Left lung (tissue), 14 donors: ENCODE measurements at places on chromosomes 5 and 9.

DNA sequence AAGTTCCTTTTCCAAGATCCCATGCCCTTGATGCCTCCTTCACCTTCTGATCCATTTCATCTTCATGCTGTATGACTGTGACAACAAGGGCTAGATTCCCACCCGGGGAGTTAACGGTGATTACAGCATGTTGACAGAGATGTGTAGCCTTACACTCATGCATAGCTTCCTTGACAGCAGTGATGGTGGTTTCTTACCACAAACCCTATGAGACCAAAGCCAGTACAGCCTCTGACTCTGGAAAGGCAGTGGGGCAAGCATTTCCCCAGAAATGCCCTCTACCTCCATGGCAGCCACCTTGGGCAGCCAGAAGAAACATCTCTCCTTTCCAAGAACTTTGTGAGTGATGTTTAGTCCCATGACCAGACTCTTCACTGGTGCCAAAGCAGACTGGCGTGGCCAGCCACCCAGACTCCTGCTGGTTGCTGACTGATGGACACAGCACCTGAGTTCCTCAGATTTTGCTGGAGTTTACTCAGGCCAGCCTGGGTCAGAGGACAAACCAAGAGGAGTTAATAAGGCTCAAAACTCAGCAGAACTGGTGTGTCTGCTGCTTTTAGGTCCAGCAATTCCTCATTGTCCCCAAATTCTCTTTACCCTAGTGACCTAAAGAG is 199.7 kb upstream of the SLC27A6 start:
- H3K4me3 ChIP-seq = no peak overlapping the region
- DNase-seq = no peak
- no peaks in the 10 kb centered on the region for H3K4me1 ChIP-seq
- H3K27me3 ChIP-seq = no peaks in the 10 kb centered on the region
- H3K27ac ChIP-seq = no peak overlapping the region

DNA sequence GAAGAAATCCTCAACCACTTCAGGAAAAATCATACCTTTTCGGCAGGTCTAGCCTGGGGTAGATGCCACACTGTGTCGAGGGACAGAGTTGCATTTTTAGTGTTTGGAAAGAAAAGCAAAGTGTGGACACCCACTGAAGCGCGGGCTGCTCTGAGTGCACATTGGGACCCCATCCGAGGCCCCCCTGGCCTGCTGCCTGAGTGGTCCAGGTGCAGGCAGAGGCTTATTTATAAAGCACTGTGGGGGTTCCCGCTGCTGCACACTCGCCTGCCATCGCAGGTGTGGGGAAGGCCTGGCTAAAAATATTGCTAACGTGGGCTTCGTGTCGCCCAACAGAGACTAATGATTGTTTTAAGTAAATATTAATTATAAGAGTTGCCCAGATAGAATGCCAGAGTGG is 119.4 kb downstream of the CRB2 start:
- no peak for DNase-seq
- H3K4me1 ChIP-seq = no peaks in the 10 kb centered on the region
- no peaks in the 10 kb centered on the region for H3K36me3 ChIP-seq
- no peak overlapping the region for H3K27ac ChIP-seq

DNA sequence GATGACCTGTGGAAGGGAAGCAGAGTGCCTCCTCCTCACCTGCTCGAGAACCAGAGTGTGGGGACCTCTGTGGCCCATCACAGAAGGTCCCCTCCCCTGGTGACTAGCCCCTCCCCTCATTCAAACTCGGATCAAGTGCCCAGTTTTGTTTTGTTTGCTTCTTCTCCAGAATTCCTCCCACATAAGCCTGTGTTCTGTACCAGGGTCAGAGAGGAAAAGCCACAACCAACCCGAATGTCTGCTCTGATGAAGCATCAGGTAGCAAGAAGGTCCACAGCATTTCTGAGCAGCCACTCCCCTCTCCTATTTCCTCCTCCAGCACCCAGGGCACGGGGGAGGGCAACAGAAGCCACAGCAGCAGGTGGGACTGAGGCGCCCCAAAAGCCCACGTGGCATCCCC is 58.2 kb downstream of the HSD17B3 start:
- no peaks in the 10 kb centered on the region for H3K36me3 ChIP-seq
- DNase-seq = no peak
- no peaks in the 10 kb centered on the region for H3K4me1 ChIP-seq
- H3K27ac ChIP-seq = no peak overlapping the region
- H3K27me3 ChIP-seq = no peaks in the 10 kb centered on the region
- H3K4me3 ChIP-seq = no peak overlapping the region

- H3K27ac ChIP-seq = no peak overlapping the region
- no peak for DNase-seq
- H3K36me3 ChIP-seq = no peaks in the 10 kb centered on the region
- no peaks in the 10 kb centered on the region for H3K4me1 ChIP-seq
- no peak overlapping the region for H3K4me3 ChIP-seq
- H3K27me3 ChIP-seq = no peaks in the 10 kb centered on the region
Observed at GRCh38 chr5:149818116-149818515, 88.0 kb downstream of the PPARGC1B start.

GRCh38 chr9:107438211-107439031 is 51.1 kb downstream of the KLF4 start:
- H3K27ac ChIP-seq = no peak overlapping the region
- no peak overlapping the region for H3K4me3 ChIP-seq
- DNase-seq = no peak
- no peaks in the 10 kb centered on the region for H3K4me1 ChIP-seq

DNA sequence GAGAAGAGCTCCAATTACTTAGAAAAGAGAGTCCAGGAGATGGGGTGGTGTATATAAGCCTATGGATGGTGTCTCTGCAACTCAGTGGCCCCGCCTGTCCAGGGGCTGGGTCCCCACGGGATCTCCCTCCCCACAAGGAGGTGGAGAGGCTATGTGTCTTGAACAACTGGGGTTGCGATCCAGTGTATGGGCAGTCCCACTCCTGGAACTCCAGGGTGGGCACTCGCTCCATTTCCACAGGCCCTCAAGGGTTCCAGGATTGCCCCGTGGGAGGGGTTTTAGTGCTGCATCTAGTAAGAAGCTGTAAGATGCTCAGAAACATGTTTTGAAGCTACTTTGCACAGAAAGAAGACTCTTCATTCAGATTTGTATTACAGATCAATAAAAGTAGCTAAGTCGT is 558 bp upstream of the SMAD5 start:
- no peak for DNase-seq
- H3K4me3 ChIP-seq = peak overlapping the region; percentile 90
- peak overlapping the region; percentile 95 for H3K27ac ChIP-seq
- no peaks in the 10 kb centered on the region for H3K36me3 ChIP-seq
- no peaks in the 10 kb centered on the region for H3K27me3 ChIP-seq

- no peaks in the 10 kb centered on the region for H3K27me3 ChIP-seq
- no peak overlapping the region for H3K4me3 ChIP-seq
- peaks cover 4% of the 10 kb centered on the region for H3K4me1 ChIP-seq
- H3K36me3 ChIP-seq = peaks cover 11% of the 10 kb centered on the region
Observed at GRCh38 chr9:81599837-81600236, 89.5 kb downstream of the TLE1 start.

- H3K4me1 ChIP-seq = peaks cover 32% of the 10 kb centered on the region
- H3K36me3 ChIP-seq = peaks cover 24% of the 10 kb centered on the region
- H3K27me3 ChIP-seq = no peaks in the 10 kb centered on the region
- no peak overlapping the region for H3K27ac ChIP-seq
- no peak for DNase-seq
Observed at GRCh38 chr5:40738502-40738901, 17.3 kb downstream of the TTC33 start.

GRCh38 chr9:70625078-70625477 is 210.6 kb upstream of the KLF9 start:
- no peak for DNase-seq
- no peak overlapping the region for H3K4me3 ChIP-seq
- no peaks in the 10 kb centered on the region for H3K27me3 ChIP-seq
- H3K4me1 ChIP-seq = no peaks in the 10 kb centered on the region
- no peak overlapping the region for H3K27ac ChIP-seq

DNA sequence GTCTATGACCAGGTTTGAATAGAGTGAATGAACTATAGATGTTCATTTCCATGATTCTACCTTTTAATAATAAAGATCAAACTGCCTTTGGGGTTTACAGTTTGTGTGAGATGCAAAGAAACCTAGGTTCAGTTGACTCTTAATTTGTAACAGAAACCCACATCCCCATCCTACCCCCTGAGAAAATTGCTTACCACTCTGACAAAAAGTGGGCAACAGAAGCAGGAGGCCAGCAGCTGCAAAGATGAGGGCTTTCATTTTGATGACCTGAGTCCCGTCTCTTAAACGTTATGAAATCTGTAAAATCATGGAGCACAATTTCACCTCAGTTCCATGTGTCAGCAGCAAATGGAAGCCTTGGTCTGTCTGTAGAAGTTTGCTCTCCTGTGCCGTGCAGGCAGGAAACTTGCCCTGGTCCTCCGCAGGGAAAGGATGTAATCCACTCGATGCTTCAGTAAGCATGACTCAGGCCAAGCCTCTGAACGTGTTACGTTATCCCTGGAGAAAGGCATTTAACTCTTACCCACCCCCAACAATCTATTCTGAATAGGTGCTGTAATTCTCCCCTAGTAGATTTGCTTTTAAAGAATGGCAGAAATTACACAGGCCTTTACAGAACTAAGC is at the start of gene F2RL2:
F2RL2 (minus strand) TSS at position 431 of the 624 bp plus-strand sequence; CDS start at position 258, 173 bp downstream.
- no peak within 1 kb of the TSS for H3K4me3 ChIP-seq
- no peaks in the 10 kb centered on the region for H3K27me3 ChIP-seq
- H3K4me1 ChIP-seq = no peaks in the 10 kb centered on the region
- H3K36me3 ChIP-seq = no peaks in the 10 kb centered on the region
- no peak for DNase-seq
- no peak within 1 kb of the TSS for H3K27ac ChIP-seq

DNA sequence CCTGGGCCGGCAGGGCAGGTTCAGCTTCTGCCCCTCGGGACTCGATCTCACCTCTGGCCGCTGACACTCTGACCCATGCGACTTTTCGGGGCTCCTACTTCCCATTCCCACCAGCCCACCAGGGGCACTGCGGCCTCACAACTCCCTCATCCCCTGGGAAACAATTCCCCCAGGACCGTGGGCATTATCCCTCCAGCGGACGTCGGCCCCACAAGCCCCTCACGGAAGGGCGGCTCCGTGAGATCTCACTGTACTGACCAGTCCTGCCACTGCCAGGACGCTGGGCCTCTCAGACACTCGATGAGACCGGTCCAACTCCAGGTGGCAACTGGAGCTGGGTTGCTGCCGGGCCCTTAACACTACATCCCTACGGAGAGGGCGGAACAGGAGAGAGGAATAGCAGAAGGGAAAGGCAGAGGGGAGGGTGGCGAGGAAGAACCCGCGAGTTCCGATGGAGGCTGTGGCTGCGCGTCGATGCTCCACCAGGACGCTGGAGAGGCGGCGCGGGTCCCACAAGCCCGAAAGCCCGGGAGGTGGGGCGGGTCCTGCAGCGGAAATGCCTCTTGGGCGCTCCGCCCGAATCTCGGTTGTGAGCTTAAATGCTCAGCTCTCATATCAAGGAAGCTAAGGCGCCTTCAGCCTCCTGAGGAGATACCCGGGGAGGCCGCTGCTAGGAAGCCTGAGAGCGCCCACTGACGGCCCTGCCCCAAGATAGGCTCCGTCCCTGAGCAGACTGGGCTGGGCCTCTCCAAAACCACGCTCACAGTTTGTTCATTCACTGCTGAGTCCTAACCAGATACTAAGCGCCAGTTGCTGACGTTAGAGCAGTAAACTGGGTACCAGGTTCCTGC is 36.3 kb downstream of the VCP start:
- H3K27me3 ChIP-seq = no peaks in the 10 kb centered on the region
- no peak overlapping the region for H3K27ac ChIP-seq
- peak; percentile 61 for DNase-seq
- peaks cover 7% of the 10 kb centered on the region for H3K36me3 ChIP-seq
- H3K4me3 ChIP-seq = peak overlapping the region; percentile 31
- peaks cover 5% of the 10 kb centered on the region for H3K4me1 ChIP-seq

GRCh38 chr5:159458217-159458711 is 128.0 kb upstream of the IL12B start:
- H3K36me3 ChIP-seq = no peaks in the 10 kb centered on the region
- no peak overlapping the region for H3K27ac ChIP-seq
- H3K4me3 ChIP-seq = no peak overlapping the region
- DNase-seq = no peak
- H3K4me1 ChIP-seq = peaks cover 5% of the 10 kb centered on the region
- no peaks in the 10 kb centered on the region for H3K27me3 ChIP-seq

GRCh38 chr9:110638381-110638954 is 30.1 kb upstream of the MUSK start:
- H3K4me3 ChIP-seq = no peak overlapping the region
- no peaks in the 10 kb centered on the region for H3K36me3 ChIP-seq
- no peak overlapping the region for H3K27ac ChIP-seq

GRCh38 chr5:130102375-130102774 is 198.1 kb downstream of the CHSY3 start:
- no peak overlapping the region for H3K27ac ChIP-seq
- no peak for DNase-seq
- no peaks in the 10 kb centered on the region for H3K36me3 ChIP-seq
- H3K27me3 ChIP-seq = no peaks in the 10 kb centered on the region
- H3K4me3 ChIP-seq = no peak overlapping the region

- H3K4me1 ChIP-seq = no peaks in the 10 kb centered on the region
- H3K27ac ChIP-seq = no peak overlapping the region
- no peaks in the 10 kb centered on the region for H3K36me3 ChIP-seq
- no peaks in the 10 kb centered on the region for H3K27me3 ChIP-seq
- no peak overlapping the region for H3K4me3 ChIP-seq
- DNase-seq = no peak
Observed at GRCh38 chr5:169762338-169763095, 125.4 kb downstream of the DOCK2 start.

GRCh38 chr9:12133416-12133815 is 559.8 kb upstream of the TYRP1 start:
- no peaks in the 10 kb centered on the region for H3K36me3 ChIP-seq
- H3K4me3 ChIP-seq = no peak overlapping the region
- no peaks in the 10 kb centered on the region for H3K4me1 ChIP-seq

DNA sequence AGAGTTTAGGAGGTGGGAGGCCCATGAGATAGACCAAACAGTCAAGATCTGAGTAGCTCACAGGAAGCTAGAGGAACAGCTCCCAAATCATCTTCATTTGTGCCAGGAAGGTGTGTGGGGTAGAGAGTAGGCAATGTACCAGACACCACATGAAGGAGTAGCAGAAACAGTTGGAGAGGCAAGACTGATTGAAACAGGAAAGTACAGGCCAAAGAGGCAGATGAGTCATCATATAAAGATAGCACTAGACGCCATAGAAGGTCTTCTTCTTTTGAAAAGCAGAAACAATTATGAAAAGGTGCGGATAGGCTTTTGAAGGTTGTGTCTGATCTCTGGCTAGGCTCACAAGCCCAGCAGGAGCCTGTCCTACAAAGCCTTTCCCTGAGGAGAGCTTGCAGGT is 62.7 kb upstream of the PALM2AKAP2 start:
- H3K4me3 ChIP-seq = no peak overlapping the region
- H3K36me3 ChIP-seq = no peaks in the 10 kb centered on the region
- H3K27ac ChIP-seq = no peak overlapping the region
